Activated CD8-positive, alpha-beta T cell treated with anti-CD3 and anti-CD28 coated beads for 36 hours (primary cell): ENCODE measurements at places on chromosomes 2 and 18. TPM values are rescaled to one million over a fixed set of nuclear protein-coding genes. Genes with fewer than 3 reads are reported as not detected.

BIN1 gene
- 95.2 TPM for total RNA-seq

PARD6G gene
- total RNA-seq: 0.23 TPM

KLF11 gene
- 3.5 TPM for total RNA-seq

ZNF513 gene
- total RNA-seq: 7.2 TPM

ZNF804A gene
- total RNA-seq: not detected

LHCGR gene
- not detected for total RNA-seq

ANO7 gene
- total RNA-seq: 5.4 TPM

ADRA2B gene
- 0.34 TPM for total RNA-seq

ZAP70 gene
- total RNA-seq: 218 TPM

SERPINB11 gene
- total RNA-seq: not detected

BCL2 gene
- total RNA-seq: 104 TPM

SNTG2 gene
- total RNA-seq: 2.5 TPM

MRPL44 gene
- 40.4 TPM for total RNA-seq

CENPA gene
- 32.5 TPM for total RNA-seq

BMP10 gene
- not detected for total RNA-seq

PAIP2B gene
- total RNA-seq: 3.1 TPM

HOXD4 gene
- not detected for total RNA-seq

FKBP1B gene
- total RNA-seq: 1.3 TPM

POTEC gene
- total RNA-seq: not detected

MC5R gene
- not detected for total RNA-seq

ERICH2 gene
- not detected for total RNA-seq

ALPG gene
- total RNA-seq: not detected

PER2 gene
- 17.4 TPM for total RNA-seq

GALR1 gene
- total RNA-seq: not detected

AAMP gene
- total RNA-seq: 82.8 TPM

DPYSL5 gene
- total RNA-seq: not detected

C2orf15 gene
- total RNA-seq: 1.4 TPM

PROM2 gene
- total RNA-seq: 0.47 TPM

DAPL1 gene
- not detected for total RNA-seq

NCKAP5 gene
- total RNA-seq: not detected

GPR45 gene
- total RNA-seq: not detected

TMEM17 gene
- 0.13 TPM for total RNA-seq

SETBP1 gene
- total RNA-seq: 10.4 TPM

MYOM1 gene
- total RNA-seq: 1.0 TPM

DCTN1 gene
- total RNA-seq: 81.4 TPM

FARP2 gene
- total RNA-seq: 31.9 TPM

ALLC gene
- total RNA-seq: not detected

HADHA gene
- 120 TPM for total RNA-seq

EFEMP1 gene
- not detected for total RNA-seq

MYO3B gene
- 0.09 TPM for total RNA-seq

ACMSD gene
- not detected for total RNA-seq

TBR1 gene
- total RNA-seq: not detected

SLC4A3 gene
- total RNA-seq: not detected

NT5C1B gene
- not detected for total RNA-seq

PCARE gene
- not detected for total RNA-seq

PTPRN gene
- 1.1 TPM for total RNA-seq

ABCG5 gene
- total RNA-seq: not detected

ANKRD62 gene
- total RNA-seq: not detected

ANTXR1 gene
- 0.09 TPM for total RNA-seq

TUBB8B gene
- not detected for total RNA-seq
